Fibroblast of skin of abdomen (primary cell): ENCODE measurements at places on chromosomes 1 and 21.
A peak's percentile ranks its signal among the peaks of the same experiment; 100 is the strongest.

DNA sequence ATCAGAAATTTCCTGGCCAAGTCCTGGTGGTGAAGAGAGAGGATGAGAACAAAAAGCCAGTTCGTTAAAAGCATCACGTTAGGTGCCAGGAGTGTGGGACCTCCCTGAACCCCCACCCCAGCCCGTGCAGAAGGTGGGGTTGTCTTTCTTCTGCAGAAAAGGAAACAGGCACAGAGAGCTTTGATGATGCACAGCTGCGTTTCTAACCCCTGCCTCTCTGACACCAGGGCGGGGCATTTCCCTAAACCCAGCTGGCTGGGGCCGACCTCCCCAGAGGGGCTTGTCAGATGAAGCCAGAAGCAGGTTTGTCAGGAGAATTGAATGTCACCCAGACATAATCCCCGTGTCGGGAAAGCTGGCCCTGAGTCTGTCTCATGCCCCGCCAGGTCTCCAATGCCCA, 189.3 kb upstream of the EDN2 start:
- no peak for DNase-seq

- DNase-seq, result no peak
These were observed 14.8 kb upstream of the ZDHHC18 start for GRCh38 chr1:26811708-26812107.

DNA sequence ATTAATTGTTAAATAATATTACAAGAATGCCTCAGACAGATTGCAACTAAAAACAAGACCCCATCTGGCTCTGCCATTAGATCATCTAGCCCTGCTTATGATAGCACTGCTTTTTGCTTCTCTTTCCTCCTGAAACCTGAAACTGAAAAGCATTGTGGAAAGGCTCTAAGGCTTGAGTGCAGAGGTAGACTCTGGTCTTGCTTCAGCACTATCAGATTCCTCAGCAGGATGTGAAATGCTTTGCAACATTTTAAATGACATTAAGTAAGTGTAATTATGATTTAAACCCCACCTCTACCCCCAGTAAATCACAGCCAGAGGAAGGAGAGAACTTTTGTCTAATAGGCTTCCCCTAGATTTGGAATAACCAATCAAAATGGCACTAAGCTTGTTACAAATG, 32.9 kb downstream of the PHC2 start:
- DNase-seq, result no peak

- DNase-seq, result no peak
These were observed 249.1 kb downstream of the C1orf94 start for GRCh38 chr1:34425785-34426184.

- DNase-seq, result no peak
These were observed 7.5 kb upstream of the KPNA6 start for GRCh38 chr1:32100359-32100758.

DNA sequence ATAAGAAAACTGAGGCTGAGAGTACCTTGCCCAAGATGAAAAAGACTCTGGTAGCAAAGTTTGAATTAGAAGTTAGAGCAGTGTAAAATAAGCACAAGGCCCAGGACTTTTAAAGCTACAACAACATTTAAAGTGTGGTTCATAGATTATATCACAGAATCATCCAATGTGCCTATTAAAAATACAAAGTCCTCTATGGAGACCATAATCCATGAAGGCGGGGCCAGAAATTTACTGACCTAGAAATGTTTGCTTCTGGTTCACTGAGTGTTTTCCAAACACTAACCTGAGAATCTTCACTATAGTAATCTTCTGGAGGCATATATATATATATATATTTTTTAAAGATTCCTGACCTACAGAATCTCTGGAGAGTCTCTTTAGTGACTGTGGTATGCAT, 12.3 kb downstream of the DEPDC1 start:
- no peak for DNase-seq

DNA sequence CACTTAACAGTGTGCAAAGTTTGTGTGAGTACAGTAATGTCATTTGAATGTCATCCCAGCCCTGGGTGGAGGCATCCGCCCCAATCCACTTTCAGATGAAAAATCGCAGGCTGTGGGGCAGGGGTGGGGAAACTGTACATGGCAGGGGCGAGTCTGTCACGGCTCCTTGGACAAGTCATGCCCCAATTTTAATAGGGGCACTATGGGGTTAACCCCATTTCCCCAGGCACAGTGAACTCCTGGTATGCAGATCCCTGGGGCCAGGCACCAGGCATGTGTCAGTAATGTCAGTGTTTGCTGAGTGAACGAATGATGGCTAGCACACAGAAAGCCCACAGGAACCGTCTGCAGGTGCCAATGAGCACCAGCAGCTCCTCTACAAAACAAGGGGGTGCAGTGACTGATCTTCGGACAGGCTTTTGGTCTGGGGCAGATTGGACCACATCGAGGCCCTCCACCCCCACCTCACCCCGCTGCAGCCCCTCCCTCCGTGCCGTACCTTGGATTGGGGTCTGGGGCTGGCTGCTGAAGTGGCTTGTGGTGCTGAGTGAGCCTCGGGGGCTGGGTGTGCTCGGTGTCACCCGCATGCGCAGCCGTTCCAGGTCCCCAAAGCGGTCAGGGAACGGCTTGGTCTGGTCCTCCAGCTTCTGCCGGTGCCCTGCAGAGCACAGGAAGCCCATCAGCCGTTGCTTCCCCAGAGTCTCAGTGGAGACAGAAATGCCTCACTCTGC, 23.2 kb downstream of the RUNX3 start:
- no peak for DNase-seq

DNA sequence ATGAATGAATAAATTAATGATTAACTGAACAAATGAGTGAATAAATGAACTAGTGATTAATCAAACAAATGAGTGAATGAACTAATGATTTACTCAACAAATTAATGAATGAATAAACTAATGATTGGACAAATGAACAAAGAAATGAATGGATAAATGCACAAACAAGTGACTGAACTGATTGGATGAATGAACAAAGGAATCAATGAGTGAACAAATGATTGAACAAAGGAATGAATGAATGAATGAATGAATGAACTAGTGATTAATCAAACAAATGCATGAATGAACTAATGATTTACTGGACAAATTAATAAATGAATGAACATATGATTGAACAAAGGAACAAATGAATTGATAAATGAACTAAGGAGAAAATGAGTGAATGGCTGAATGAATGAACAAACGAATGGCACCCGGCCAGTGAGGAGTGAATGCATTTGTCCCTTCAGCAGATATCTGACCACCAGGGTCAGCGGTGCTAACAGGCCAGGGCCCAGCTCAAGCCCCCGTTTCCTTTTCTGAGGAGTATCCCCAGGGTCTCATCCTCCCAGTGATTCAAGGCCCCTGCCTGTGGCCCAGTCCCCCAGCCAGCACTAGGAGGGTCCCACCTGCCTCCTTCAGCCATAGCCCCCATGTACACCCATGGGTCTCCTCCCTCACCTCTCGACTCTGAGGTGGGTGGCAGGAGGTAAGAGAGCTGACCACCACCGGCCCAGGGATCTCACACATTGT, 49.9 kb downstream of the WNT9A start:
- no peak for DNase-seq

GRCh38 chr1:172398193-172398592, 22.3 kb upstream of the C1orf105 start:
- DNase-seq, result peak; percentile 40

GRCh38 chr21:17414766-17415165, 98.1 kb upstream of the CXADR start:
- DNase-seq, result no peak

- DNase-seq, result no peak
These were observed 36.9 kb upstream of the JAK1 start for GRCh38 chr1:65003316-65003664.

DNA sequence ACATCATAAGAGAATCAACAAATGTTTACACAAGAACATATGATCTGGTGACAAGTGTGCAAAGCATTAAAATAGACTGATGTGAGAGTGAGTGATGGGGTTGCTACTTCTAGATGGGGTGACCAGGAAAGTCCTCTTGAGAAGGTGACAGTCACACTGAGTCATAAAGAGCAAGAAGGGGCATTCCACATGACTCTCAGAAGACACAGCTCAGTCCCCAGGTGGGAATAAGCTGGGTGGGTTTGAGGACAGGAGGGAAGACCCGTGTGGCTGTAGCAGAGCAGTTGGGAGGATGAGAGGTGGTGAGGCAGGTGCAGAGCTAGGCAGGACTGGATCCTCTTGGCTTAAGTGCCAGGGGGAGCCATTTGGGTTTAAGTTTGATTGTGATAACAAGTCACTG, 53.1 kb downstream of the TNR start:
- DNase-seq, result no peak

- DNase-seq, result no peak
These were observed 74.7 kb downstream of the DISC1 start for GRCh38 chr1:231701306-231701705.

DNA sequence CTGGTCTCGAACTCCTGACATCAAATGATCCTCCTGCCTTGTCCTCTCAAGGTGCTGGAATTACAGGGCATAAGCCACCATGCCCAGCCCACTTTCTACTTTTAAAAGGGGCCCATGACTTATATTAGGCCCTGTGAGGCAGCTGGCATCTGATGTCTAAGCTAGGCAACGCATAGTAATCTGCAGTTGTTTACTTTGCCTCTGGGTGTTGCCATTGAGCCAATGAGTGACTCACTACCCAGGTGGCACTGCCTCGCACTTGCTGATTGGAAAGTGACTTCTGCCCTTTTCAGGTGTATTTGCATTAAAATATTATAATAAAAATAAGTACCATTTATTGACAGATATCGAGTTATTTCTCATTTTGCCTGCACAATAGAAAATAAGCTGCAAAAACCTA, 84.9 kb downstream of the KIF14 start:
- no peak for DNase-seq

- DNase-seq, result no peak
These were observed 71.4 kb upstream of the COG2 start for GRCh38 chr1:230570724-230571360.

GRCh38 chr1:19061798-19062197, 105.3 kb upstream of the IFFO2 start:
- DNase-seq, result no peak

DNA sequence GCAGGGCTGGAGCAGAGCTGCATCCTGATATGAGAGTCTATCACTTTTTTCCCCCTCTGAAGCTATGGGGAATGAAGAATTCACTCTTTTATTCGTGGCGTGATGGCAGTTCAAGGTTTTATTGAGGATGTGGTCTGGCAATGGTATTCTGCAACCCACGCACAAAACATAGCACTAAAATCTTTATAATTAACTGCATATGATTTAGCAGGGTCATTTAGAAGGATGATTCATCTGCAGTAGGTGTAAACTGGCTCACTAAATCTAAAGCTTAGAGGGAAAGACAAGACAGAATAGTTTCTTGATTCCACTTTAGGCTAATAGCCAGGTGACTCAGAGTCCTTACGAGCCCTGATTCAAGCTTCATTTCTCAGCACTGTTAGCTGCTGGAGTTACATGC, 25.0 kb upstream of the CHRM3 start:
- peak; percentile 99 for DNase-seq

DNA sequence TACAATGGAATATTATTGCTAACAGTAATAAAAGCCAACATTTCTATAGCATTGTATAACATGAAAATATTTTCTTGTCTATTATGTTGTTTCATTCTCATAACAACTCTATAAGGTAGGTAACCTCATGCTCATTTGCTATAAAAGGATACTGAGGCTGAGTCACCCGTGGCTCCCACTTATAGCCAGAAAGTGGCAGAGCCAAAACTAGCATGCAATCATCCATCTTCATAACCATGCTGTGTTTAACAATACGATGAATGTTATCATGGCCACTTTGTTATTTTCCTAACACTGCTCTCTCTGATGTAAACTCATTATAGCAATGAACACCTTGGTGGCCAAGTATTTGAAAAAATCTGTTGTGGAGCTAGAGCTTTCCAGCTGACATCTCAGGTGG, 80.8 kb upstream of the JUN start:
- no peak for DNase-seq

- DNase-seq, result no peak
These were observed 9.1 kb downstream of the SEMA4A start for GRCh38 chr1:156162430-156163037.

- DNase-seq, result no peak
These were observed 33.0 kb downstream of the MRAP start for GRCh38 chr21:32331444-32332305.

DNA sequence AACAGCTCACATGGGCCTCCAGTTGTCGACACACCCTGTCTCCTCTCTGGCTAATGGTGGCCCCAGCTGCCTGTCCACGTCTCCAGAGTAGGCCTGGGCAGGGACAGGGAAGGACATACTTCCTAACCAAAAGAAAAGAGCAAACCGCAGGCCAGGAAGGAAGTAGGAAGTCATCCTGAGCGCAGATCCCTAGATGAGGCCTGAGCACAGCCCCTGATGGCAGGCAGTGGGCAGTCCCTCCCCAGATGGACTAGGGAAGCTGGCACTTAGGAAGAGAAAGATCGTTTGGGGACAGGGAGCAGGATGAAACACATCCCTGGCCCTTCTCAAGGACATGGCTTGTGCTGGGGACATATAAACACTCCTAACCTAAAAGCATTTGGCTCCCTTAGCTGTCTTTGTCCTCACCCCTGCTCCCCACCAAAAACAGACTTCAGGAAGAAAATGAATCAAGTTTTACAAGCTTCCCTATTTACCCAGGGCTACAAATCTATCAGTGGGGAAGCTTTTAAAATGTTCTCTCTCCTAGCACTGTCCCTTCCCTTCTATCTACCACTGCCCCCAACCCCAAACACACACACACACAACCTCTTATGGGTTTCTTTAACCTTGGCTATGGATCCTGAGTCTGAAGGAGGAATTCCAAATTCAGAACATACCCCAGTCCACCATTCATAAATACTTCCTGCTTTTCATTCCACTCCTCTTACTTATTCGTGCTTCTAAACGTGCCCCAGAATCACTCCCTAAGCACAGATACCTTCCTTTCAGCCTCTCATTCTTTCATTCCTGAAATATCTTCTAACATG, 21.1 kb downstream of the SSBP3 start:
- DNase-seq, result peak; percentile 69

DNA sequence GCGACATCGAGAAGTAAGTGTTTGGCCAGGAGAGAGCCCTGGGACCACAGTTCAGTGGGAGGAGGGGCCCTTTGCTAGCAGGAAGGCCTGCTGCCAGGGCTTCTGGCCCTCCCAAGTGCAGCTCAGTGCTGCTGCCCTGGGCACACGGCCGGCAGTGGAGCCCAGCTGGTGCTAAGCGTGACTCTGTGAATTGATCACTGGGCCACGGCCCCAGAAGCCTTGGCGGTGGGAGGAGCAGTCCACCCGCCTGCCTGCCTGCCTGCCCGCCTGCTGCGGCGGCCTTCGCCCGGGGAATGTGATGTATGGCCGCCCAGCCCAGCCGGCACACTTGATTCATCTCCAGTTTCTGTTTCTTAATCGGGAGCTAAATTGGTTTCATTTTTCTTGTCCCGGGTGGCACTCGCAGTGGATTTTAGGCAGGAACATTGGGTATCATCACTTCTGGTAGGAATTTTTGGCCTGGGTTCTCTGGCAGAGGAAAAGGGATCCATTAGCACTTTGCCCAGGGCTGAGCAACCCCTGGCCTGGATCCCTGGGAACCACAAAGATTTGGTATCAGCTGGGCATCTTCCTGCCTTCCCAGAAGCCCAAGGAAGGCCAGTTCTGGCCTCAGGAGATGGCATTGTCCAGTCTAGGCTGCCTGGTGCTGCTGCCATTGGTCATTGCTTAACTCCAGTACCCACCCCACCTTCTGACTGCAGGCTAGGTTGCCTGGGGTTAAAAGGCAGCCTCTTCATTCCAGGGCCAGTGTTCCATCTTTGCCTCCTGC, 28.6 kb downstream of the TMEM53 start:
- no peak for DNase-seq

GRCh38 chr1:180265201-180265600, 35.1 kb downstream of the LHX4 start:
- no peak for DNase-seq

- DNase-seq, result no peak
These were observed 297.6 kb downstream of the HHAT start for GRCh38 chr1:210626341-210626740.

- DNase-seq, result peak; percentile 56
These were observed 5.1 kb downstream of the CTNNBIP1 start for GRCh38 chr1:9905010-9905409.
